ENCODE measurements at places on chromosomes 1 and 21. TPM values are rescaled to one million over a fixed set of nuclear protein-coding genes. Genes with fewer than 3 reads are reported as not detected.

DNA sequence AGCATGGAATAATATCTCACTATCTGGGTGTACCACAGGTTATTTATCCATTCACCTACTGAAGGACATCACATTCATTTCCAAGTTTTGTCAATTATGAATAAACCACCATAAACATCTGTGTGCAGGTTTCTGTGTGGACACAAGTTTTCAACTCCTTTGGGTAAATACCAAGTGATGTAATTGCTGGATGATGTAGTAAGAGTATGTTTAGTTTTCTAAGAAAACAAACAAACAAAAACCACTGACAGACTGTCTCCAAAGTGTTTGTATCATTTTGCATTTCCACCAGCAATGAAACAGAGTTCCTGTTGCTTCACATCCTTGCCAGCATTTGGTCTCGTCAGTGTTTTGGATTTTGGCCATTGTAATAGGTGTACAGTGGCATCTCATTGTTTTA is 435.7 kb upstream of the PROX1 start:
- no peaks in the 10 kb centered on the region for H3K4me1 ChIP-seq
- no peak for DNase-seq
- no peaks in the 10 kb centered on the region for H3K27me3 ChIP-seq
- no peak overlapping the region for H3K4me3 ChIP-seq
- H3K27ac ChIP-seq, result no peak overlapping the region

The TEX38 gene
- not detected for polyA plus RNA-seq

The LPGAT1 gene
- 7.4 TPM for polyA plus RNA-seq

The XCL1 gene
- 0.18 TPM for polyA plus RNA-seq

- H3K4me1 ChIP-seq, result peaks cover 28% of the 10 kb centered on the region
- no peak overlapping the region for H3K4me3 ChIP-seq
- no peak overlapping the region for H3K27ac ChIP-seq
- H3K36me3 ChIP-seq, result peaks cover 3% of the 10 kb centered on the region
Observed at GRCh38 chr1:12456979-12457378, 161.0 kb downstream of the DHRS3 start.

- peaks cover 13% of the 10 kb centered on the region for H3K4me1 ChIP-seq
- no peaks in the 10 kb centered on the region for H3K27me3 ChIP-seq
- no peak overlapping the region for H3K27ac ChIP-seq
- H3K4me3 ChIP-seq, result no peak overlapping the region
Observed at GRCh38 chr1:198846556-198846955, 207.7 kb downstream of the PTPRC start.

- peak overlapping the region; percentile 97 for H3K27ac ChIP-seq
- H3K4me1 ChIP-seq, result peaks cover 46% of the 10 kb centered on the region
- no peak overlapping the region for H3K4me3 ChIP-seq
Observed at GRCh38 chr21:38809198-38809878, 3.6 kb downstream of the ETS2 start.

- H3K36me3 ChIP-seq, result no peaks in the 10 kb centered on the region
- H3K4me3 ChIP-seq, result no peak overlapping the region
- no peaks in the 10 kb centered on the region for H3K27me3 ChIP-seq
- no peak for DNase-seq
- H3K27ac ChIP-seq, result no peak overlapping the region
Observed at GRCh38 chr21:38228115-38228514, 28.7 kb upstream of the KCNJ15 start.

The PROK1 gene
- polyA plus RNA-seq, result not detected

- no peak overlapping the region for H3K4me3 ChIP-seq
- H3K27ac ChIP-seq, result no peak overlapping the region
Observed at GRCh38 chr1:2468041-2468472, 8.0 kb upstream of the PLCH2 start.

GRCh38 chr1:83829106-83829505 is 169.8 kb downstream of the TTLL7 start:
- no peak overlapping the region for H3K4me3 ChIP-seq
- no peak for DNase-seq
- H3K36me3 ChIP-seq, result no peaks in the 10 kb centered on the region

DNA sequence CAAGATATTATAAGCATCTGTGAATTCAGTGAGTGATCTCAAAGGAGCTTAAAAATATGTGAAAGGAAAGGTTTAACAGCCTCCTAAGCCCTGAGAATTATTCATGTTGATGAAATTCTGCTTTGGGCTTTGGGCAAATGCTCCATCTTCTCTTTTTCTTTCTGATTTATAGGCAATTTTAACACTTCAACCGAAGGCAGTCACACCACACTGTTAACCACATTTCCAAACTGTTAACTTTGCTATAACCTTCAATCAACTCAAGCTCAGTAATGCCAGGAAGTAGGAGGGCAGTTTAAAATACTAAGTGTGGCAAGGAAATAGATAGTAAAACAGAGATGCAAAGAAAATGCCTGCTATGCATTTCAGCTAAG is 54.4 kb upstream of the NEK7 start:
- no peak for DNase-seq
- no peak overlapping the region for H3K4me3 ChIP-seq
- H3K4me1 ChIP-seq, result no peaks in the 10 kb centered on the region
- H3K27ac ChIP-seq, result no peak overlapping the region

DNA sequence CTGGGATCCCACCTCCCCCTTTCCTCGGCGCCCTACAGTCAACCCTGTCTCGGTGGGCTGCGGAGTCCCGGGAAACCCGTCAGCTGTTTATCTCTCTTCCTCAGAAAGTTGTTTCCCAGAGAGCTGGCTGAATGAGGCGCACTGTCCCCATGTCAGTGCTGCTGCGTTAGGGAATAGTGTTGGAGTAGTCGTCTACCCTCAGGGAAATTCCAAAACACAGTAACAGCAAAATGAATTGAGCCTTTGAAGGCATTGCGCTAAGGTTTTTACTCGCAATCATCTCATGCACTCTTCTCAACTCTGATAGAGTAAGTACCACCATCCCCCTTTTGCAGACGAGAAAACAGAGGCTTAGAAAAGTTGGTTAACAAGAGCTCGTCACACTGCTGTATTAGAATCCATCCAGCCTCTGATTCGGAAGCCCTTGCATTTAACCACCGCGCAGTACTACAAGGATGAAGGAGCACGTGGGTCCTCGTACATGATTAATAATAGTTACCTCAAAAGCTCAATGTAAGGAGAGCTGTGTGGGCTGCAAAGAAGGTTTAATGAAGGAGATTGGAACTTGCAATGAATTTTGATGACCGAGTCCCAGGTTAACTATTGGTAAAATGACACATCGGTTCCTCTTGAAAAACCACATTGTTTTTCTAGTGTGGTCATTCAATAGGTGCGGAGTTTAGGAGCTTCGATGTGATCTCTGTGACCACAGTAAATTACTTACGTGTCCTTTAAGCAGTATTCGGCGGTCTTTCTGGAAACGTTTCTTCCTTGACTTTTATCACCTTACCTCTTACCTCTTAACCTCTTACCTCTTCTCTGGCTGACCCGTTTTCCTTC is 788 bp upstream of the EDEM3 start:
- no peaks in the 10 kb centered on the region for H3K27me3 ChIP-seq
- DNase-seq, result no peak
- H3K36me3 ChIP-seq, result no peaks in the 10 kb centered on the region
- H3K4me3 ChIP-seq, result peak overlapping the region; percentile 96

- H3K27ac ChIP-seq, result no peak overlapping the region
- H3K4me1 ChIP-seq, result no peaks in the 10 kb centered on the region
- H3K27me3 ChIP-seq, result no peaks in the 10 kb centered on the region
- no peaks in the 10 kb centered on the region for H3K36me3 ChIP-seq
Observed at GRCh38 chr21:30984889-30985288, 53.4 kb downstream of the KRTAP19-8 start.

- no peak overlapping the region for H3K4me3 ChIP-seq
- no peak for DNase-seq
- peaks cover 22% of the 10 kb centered on the region for H3K27me3 ChIP-seq
- no peak overlapping the region for H3K27ac ChIP-seq
Observed at GRCh38 chr1:228866468-228866867, 131.2 kb downstream of the RHOU start.

DNA sequence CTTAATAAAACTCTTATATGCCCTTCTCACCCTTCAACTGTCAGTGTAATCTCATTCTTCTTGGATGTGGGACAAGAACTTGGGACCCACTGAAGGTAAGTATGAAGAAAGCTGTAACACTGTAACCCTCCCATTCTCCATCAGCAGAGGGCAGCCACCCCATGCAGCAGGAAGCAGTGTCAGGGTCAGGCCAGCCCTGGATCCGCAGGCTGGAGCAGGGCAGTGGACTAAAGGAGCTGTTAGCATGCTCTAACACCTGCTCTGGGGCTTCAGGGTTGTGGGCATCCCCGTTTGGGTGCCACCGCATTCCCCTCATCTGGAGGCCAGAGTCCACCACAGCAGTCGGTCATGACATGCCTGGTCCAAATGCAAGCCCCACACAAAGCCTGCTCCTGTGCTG is 156.5 kb downstream of the HIVEP3 start:
- H3K27me3 ChIP-seq, result no peaks in the 10 kb centered on the region
- no peak for DNase-seq
- H3K4me1 ChIP-seq, result peaks cover 17% of the 10 kb centered on the region
- H3K36me3 ChIP-seq, result no peaks in the 10 kb centered on the region
- no peak overlapping the region for H3K4me3 ChIP-seq

DNA sequence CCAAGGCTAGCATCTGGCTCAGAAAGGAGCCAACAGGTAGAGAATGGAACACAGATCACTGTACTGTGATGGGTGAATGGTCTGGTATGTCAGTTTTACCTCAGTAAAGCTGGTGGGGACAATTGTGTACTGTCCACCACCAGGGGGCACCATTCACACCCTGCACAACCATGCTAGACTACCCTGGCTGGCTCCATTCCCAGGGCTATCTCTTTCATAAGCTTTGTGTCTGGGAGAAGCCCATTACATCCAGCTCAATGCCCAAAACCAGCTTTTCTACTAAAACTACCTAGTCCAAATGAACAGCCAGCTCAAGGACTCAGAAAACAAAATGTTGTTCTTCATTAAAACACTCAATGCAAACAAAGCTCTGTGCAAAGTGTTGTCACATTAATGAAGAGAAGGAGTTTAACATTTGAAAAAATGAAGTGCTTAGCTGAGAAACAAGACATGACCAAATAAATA is 62.0 kb upstream of the RASAL2 start:
- H3K4me1 ChIP-seq, result no peaks in the 10 kb centered on the region
- H3K27me3 ChIP-seq, result no peaks in the 10 kb centered on the region
- no peak overlapping the region for H3K4me3 ChIP-seq

Data from keratinocyte (primary cell).